ENCODE measurements at places on chromosomes 4 and X.

DNA sequence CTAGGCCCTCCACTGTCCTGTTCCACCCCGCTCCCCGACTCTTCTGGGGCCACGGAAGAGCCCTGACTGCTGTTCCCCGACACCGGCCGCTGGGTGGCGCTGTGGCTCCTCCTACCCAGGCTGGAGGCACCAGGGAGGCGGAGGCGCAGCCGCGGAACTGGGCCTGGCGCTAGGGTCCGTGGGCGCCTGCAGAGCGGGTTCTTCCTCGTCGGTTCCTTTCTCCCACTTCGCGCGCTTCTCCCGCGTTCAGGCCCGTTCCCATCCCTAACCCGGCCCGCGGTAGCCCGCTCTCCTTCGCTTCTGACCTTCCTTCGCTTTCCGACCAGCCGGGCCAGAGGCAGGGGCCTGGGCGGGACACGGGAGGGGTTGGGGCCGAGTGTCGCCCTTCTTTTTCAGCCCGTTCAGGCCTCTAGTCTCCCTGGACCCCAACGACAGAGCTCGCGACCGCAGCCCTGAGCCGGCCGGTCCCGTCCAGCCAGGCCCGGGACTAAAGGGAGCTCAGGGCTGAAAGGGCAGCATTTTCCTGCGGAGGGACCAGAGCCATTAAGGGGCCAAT, 34.3 kb downstream of the NALF2 start:
- peak; percentile 20 for DNase-seq

- DNase-seq: no peak
These were observed 2.4 kb downstream of the ATP6AP1 start for GRCh38 chrX:154430916-154431315.

DNA sequence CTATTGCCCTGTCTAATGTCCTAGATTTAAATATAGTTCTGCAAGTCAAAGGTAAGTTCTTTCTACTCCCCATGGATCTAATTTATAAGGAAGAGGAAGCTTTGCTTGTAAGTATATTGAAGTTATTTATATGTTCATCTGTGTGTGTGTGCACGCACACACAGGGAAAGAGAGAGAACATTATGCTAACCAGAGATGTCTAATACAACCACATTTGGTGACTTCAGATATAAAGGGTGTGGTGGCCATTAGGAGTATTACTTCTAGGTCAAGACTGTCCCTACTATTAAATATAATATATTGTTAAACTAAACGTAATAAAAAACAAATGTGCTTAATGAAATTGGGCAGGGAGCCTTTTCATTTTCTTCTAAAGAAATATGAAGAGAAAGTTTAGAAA, 4.1 kb downstream of the DCK start:
- DNase-seq: no peak

DNA sequence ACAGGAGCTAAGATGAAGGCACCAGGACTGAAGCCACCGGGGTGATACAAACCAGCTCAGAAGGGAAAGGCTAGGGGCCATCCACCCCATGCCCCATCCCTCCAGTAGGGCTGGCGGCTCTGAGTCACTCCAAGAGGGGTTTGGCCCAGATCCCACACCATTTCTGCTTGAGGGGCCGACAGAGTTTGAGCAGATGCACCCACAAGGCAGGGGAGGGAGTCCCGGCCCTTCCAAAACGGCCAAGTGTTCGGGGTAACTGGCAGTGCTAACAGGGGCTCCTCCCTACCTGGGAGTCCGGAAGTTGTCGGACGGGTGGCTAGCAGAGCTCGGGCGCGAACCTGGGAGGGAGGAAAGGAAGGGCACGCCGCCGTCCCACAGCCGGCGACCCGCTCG, 412 bp downstream of the SLC10A3 start:
- DNase-seq: no peak

DNA sequence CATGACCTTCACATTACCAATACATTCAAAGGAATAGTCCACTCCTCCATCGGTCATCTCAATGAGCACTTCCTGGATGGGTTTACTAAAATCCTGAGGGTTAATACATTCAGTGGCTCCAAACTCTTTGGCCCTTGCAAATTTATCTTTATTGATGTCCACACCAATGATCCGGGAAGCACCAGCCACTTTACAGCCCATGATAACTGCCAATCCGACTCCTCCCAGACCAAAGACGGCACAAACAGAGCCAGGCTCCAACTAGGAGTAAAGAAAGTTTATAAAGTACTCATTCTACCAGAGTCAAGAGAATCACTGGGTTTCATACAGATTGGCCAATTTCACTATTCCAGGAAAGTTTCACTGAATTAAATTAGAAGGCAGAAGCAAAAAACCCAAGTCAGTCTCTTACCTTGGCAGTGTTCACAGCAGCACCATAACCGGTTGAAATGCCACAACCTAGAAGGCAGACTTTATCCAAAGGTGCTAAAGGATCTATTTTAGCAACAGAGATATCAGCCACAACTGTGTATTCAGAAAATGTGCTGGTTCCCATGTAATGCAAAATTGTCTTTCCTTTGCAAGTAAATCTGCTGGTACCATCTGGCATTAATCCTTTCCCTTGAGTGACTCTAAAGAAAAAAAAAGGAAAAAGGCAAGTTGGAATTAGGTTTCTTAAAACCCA, 12.2 kb downstream of the ADH5 start:
- no peak for DNase-seq

- no peak for DNase-seq
These were observed 29.6 kb downstream of the SLC16A2 start for GRCh38 chrX:74450803-74451449.

- no peak for DNase-seq
These were observed 107.5 kb upstream of the ACSL4 start for GRCh38 chrX:109840585-109840984.

DNA sequence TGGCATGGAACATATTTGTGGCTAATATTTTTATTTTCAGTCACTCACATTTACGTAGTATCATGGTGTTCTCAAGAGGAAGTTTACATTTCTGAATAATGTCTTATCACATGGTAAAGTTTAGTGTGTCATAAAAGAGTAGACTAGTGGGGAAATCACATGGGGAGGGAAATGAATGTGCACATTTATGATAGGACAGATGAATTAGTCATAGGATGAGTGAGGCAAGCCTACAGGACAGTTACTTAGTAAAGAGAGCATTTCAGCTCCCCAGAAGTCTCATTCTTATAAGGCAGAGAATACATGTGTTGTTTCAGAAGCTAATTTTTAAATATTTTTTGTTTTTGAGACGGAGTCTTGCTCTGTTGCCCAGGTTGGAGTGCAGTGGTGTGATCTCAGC, 6.2 kb downstream of the GK start:
- DNase-seq: no peak

DNA sequence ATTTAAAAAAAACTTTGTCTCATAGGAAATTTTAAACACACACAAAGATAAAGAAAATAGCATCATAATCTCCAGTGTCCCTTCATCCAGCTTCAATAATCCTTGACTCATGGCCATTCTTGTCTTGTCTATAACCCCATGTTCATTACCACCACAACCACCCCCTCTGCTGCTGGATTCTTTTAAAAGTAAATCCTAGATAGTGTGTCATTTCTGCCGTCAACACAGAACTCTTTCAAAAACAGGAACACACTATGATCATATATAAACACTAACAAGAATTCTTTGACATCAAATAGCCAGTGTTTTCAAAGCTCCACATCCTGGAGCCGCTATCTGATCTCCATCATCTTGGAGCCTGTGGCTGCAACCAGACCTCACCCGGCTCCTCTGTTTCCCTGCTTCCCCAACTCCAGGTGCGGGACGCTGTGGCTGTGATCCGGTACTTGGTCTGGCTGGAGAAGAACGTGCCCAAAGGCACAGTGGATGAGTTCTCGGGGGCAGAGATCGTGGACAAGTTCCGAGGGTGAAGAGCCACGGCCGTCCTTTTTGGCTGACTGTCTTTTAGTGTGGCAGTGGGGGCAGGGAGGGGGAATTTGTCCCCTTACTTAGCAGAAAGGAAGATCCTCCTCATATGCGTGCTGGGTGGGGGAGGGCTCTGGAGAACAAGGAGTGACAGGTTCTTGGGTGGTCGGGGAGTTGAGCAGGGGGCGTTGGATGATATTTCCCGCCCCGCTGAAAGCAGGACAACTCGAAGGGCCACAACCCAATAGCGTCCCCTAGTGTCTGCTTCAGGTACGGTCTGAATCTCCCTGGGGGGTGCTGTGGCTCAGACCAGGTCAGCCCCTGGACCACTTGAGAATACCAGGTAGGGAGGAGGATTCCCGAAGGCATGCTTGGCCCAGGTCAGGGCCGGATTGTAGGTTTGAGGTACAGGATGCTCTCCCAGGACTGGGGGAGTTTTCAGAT, 15.6 kb downstream of the XPNPEP2 start:
- no peak for DNase-seq

- DNase-seq: no peak
These were observed 114.1 kb downstream of the TSPAN5 start for GRCh38 chr4:98544141-98544817.

GRCh38 chr4:74230902-74231499, 73.1 kb downstream of the MTHFD2L start:
- no peak for DNase-seq

DNA sequence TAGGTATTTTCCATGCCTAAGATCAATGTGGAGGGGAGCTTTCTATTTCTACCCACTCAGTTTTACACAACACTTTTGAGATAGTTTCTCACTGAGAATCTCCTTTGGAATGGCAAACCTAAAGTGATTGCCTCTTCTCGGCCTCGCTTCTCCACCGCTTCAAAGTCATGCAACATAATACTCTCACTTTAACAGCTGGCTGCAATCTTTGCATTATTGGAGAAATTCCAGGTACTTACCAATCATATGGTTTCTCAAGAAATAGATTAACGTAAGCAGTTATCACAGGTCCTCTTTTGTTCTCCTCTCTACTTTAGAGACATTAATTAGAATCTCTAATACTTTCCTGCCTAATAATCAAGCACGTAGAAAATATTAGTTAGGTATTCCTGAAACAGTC, 3.7 kb upstream of the IL13RA2 start:
- no peak for DNase-seq

DNA sequence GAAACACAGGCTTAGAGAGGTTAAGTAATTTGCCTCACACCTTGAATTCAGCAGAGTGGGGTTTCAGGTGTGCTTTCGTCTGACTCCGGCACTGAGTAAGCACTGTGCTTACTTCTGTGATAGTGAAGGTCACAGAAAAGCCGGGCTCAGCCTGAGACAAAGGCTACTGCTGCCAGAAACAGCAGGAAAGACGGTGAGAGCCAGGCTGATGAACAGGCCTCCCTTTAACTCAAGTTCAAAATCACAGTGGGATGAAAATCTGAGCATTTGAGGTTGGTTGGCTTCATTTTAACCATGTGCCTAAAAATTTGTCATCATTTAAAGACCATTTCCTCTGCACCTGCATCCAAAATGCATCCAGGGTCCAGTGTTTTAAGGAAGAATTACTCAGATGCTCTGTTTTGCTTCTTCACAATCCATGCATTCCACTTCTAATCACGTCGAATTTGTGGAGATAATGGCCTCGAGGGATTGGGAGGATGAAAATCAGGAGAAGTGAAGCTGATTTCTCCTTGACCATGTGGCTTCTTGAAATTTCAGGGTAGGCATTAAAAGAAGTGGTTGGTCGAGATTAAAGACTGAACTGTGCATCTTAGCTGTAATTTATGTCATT, 121.2 kb upstream of the LNX1 start:
- DNase-seq: no peak

- DNase-seq: no peak
These were observed 2.1 kb downstream of the SLC6A8 start for GRCh38 chrX:153689654-153690465.

DNA sequence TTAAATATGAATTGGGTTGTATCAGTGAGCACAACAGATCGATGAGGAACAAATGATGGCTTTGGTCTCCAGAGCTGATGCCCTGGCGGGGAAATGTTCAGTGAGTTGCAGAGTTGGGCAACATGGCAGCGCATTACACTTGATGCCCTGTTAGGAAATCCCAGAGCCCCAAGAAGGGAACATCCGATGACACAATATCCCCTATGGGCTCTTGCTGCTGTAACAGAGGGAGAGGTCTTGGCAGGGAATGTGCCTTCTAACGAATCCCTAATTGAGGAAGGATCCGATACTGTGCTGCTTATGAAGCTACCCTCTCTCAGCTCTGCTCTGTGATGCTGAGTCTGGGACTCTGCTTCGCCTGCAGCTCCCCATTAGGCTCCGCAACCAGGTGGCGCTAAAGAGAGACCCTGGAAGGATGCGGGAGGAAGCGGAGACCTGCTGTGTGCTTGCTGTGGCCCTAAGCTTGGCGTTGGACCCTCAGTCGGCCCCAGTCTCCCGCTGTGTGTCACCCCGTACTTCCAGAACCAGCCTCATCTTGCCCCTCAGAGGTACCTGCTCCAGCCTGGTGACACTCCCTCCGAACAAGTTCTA, 38.9 kb downstream of the PDHA1 start:
- DNase-seq: no peak

- DNase-seq: no peak
These were observed 792 bp downstream of the SLC10A4 start for GRCh38 chr4:48483777-48484493.

DNA sequence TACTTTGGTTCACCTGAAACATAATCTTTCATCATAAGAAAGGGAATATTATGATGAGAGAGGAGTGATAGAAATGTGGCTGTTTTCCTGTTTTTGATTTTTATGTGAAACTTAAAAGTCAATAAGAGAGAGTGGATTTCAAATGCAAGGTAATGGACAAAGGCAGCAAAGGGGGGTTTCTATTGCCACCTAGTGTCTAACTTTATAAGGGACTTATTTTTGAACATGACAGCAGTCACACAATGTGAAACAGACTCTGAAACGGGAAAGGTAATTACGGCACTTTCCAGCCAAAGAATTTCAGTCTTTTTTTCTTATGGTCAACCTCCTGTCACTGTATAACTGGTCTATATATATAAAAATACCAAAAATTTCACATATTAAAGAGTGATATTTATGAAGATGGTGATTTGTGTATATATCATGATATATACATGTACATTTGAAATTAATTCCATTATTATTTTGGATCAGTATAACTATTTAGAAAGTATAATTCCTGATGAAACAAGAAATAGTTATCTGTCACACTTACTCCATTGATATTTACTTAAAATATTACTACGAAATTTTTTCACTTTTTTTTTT, 127.1 kb downstream of the FBXO8 start:
- no peak for DNase-seq

GRCh38 chr4:143234153-143234552, 49.4 kb downstream of the USP38 start:
- DNase-seq: no peak

- no peak for DNase-seq
These were observed 34.7 kb upstream of the AREG start for GRCh38 chr4:74410272-74410671.

GRCh38 chr4:54499308-54500074, 158.3 kb upstream of the KIT start:
- DNase-seq: no peak

DNA sequence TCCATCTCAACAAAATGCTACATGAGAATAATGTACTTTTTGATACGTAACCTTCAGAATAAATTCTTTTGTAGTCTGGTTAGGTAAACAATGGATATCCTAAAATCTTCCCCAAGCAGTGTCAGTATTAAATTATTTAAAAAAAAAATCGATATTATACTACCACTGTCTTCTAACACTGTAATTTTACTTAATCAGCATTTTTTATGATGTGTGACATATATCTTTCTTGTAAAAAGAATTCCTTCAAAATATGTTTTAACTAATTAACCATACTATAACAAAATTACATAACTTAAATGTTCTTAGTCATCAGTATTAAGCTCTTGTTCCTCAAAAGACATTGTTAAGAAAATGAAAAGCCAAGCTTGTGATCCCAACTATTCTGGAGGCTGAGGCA, 12.5 kb downstream of the OTUD4 start:
- DNase-seq: no peak

Data from stimulated activated CD8-positive, alpha-beta memory T cell treated with anti-CD3 and anti-CD28 coated beads, Interleukin-2, amount 100 ng/mL, for 1 hour (primary cell).